Left lung (tissue), 14 donors: ENCODE measurements at places on chromosomes 7 and 10. TPM values are rescaled to one million over a fixed set of nuclear protein-coding genes. Genes with fewer than 3 reads are reported as not detected.

Gene HKDC1
- total RNA-seq = 9.7 TPM

Gene SVIL
- 73.7 TPM for total RNA-seq

Gene CNTNAP2
- 0.94 TPM for total RNA-seq

Gene SYT15B
- 37.4 TPM for total RNA-seq

Gene ASZ1
- not detected for total RNA-seq

Gene TUBAL3
- not detected for total RNA-seq

Gene ZNF777
- 9.3 TPM for total RNA-seq

Gene ENTPD1
- total RNA-seq = 37.6 TPM

Gene FBXL13
- total RNA-seq = 2.2 TPM

Gene LBX1
- total RNA-seq = 0.47 TPM

DNA sequence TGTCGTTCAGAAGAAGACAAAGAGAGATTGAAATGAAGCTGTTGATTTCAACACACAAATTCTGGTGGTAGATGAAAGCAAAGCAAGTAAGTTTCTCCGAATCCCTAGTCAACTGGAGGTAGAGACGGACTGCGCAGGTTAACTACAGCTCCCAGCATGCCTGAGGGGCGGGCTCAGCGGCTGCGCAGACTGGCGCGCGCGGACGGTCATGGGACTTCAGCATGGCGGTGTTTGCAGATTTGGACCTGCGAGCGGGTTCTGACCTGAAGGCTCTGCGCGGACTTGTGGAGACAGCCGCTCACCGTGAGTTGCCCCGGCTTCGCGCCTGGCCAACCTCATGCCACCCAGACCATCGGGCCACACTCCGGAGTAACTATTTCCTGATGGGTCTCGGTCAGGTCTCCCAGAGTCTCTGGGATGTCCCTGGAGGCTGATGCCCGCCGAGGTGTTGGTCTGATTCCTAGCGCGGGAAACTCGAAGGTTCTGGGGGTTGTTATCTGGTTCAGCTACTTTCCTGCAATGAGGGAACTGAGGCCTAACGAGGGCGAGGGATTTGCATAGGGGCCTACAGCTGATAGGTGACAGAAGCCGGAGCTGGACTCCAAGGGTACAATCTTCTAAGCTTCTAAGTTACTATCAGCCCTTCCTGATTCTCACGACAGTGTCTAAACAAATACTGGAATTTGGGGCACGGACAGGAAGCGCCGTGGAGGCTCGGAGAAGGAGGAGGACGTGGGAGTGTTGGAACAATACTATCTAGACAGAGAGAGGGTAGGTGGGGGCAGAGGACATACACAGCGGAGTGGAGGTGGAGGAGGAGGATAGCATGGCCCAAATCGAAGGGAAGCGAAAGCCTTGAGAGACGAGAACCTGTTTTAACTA, at the start of gene RPP30:
TSS of gene RPP30 (plus strand) at position 209 of the 882 bp plus-strand sequence. CDS start at position 222, 13 bp downstream.
- DNase-seq = peak; percentile 86

GRCh38 chr7:27519793-27520469, 142.8 kb downstream of the HIBADH start:
- DNase-seq = no peak

GRCh38 chr10:124092860-124093773, at the start of gene CHST15:
CHST15 (minus strand) TSS chr10:124093598; CDS start chr10:124046212, 47,386 bp downstream.
- DNase-seq = peak; percentile 62

DNA sequence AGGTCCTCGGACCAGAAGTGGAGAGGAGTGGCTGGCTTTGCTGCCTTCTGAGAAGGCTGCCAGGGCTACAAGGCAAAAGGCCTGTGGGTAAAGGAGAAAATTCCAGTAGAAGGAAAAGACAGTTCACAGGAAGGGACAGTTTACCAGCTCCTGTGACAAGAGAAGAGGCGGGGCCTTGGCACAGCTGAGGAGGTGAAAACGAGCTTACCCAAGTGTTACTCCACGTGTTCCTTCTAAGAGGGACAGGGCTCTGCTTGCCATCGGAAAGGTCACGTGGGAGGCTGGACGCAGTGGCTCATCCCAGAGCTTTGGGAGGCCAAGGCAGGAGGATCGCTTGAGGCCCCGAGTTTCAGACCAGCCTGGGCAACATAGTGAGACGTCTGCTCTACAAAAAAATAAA, 129.4 kb upstream of the ZNF746 start:
- DNase-seq = no peak

DNA sequence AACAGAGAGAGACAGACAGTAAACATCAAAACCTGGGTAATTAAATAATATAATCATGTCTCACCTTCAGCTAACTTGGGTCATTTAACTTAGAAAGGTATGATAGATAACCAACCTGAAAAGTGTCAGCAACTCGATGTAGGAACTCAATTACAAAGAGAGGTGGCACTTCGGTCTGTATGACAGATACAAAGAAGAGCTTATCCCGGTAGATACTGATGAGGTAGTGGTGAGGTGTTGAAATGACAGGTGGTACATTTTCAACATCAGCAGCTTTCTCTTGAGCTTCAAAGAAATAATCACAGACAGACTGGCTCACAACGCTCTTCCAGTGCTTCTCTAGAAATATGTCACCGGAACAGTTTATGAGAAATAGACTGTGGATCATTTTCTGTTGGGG, 12.6 kb downstream of the AP3M1 start:
- DNase-seq = no peak

DNA sequence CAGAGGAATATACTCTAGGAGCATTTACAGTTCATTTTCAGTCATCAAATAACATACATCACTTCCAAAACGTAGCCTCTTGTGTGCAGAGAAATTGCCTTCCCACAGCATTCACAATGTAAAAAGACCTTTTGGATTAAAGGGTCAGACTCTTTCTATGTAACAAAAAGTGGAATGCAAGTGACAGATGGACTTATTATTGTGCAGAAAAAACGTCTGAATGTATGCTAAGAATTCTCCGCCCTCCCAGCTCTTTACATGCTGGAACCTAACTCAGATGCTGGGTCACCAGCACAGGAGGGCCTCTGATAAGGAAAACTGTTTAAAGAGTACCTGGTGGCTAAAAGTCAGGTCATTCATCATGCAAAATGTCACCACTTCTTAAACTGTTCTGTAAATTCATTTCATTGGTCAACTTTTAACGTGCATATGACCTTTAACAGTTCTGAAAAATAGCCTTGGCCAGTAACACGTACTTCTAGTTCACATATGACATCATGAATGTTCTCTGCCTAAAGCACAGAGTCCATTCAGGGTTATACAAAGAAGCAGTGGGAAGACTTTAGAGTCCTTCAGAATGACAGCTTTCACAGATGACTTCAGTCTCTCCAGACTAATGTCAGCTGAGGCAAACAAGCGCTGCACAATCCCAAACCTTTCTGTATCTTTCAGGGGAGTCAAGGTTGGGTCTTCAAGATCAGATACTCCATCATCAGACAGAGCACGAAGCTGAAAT, 58.6 kb downstream of the GSDME start:
- no peak for DNase-seq

DNA sequence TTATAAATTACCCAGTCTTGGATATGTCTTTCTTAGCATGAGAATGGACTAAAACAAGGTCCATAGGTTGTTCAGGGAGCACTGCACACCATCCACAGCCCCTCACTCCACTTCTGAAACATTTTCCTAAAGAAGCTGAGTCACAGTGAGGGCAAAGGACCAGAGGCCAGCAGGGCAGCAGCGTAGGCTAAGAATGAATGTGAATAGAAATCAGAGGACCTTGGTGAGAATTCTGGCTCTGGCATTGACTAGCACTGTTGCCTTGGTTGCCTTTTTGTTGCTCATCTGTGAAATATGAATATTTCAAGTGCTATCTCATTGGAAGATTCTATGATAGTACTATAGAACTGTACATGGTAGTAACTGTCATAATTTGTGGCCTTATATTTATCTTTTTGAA, 41.7 kb upstream of the TOMM7 start:
- no peak for DNase-seq

- no peak for DNase-seq
Measured at GRCh38 chr7:83077328-83077727, 85.4 kb downstream of the PCLO start.

GRCh38 chr10:88361995-88362807, 220.9 kb downstream of the RNLS start:
- no peak for DNase-seq

DNA sequence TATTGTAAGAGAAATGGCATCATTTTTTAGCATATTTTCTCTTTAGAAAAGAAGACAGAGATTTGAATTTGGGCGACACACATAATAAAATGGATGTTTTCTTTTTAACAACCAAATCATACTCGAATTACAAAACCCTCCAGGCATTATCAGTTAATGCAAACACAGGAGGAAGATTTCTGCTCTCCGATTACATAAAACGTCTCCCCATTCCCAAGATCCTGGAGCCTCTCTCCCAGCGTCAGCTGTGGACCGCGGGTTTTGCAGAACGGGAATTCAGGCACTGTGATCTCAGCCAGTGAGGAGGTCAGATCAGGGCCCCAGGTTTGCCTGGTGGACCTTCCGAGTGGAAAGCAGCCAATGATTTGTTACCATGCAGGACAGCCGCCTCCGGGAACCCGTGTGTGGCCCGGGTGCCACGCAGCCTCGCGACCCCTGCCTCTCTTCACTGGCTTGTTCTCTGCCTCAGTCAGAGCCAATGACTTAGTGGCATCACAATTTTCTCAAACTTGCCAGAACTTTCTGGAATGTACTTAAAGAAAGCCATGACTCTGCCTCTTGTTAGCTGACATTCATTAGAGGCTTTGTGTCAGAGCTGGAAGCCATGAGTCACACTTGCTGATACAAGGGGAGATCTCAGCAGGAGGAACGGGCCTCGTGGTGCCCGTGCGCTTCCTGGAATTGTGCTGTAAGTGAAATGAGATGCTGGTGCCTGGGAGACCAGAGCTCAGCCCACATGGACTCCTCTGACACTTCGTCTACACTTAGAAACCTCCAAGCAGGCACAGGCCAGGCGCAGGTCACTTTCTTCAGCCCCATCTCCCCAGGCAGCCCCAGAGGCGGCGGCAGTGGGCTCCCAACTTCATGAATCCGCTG, 246.1 kb downstream of the KLF6 start:
- DNase-seq = peak; percentile 74

DNA sequence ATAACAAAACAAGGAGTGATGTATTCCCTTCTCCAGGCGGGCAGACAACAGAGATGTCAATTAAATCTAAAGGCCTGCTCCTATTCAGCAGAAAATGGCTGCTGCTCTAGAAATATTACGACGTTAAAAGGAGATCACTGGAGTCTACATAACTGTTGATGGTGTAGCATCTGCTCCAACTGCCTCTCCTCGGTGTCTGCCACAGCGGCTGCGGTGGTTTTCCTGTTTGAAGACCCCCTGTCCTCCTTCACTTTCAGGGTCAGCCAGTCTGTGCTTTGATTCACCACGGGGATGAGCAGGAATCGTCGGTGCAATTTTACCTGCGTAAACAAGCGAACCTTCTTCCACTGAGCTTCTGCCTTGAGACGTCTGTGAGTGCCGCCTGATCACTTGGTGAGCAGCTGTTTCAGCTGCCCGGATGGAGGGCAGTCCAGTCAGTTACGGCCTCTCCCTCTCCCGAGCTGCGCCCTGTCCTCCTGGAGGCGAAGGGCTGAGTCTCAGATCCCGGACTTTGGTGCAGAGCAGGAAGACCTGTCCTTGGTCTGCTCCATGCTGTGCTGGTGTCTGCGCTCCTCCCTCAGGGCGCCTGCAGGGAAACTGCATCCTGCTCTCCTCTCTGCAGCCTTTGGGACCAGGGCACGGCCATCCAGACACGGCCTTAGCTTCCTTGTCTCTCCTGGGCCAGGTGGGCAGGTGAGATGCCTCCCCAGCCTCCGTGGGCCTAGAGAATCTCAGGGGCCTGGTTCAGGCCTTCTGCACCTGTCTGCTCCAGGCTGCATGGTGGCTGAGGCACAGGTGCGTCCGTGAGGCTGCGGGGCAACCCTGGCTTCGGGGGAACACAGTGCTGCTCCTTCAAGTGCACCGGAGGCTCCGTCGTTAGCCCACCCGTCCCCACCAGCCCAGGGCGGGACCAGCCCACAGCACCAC, 326.6 kb downstream of the ADARB2 start:
- no peak for DNase-seq

DNA sequence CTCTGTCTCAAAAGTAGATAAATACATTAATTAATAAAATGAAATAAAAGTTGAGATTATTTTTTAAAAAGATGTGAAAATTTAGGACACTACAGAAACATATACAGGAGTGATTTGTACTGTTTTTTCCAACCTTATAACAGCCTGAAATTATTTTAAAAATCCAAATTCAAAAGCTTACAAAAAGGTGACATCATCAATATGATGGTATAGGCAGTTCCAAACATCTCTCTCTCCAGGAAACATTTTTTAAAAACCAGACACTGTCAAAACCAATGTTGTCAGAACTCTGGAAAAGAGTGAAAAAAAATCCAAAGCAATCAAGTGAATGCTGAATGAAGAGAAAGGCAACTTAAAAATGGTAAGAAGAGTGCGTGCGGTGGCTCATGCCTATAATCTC, 76.7 kb downstream of the HHEX start:
- no peak for DNase-seq

GRCh38 chr7:88546808-88547207, 212.7 kb upstream of the ZNF804B start:
- no peak for DNase-seq

- no peak for DNase-seq
Measured at GRCh38 chr10:100793055-100793454, 47.7 kb downstream of the PAX2 start.

DNA sequence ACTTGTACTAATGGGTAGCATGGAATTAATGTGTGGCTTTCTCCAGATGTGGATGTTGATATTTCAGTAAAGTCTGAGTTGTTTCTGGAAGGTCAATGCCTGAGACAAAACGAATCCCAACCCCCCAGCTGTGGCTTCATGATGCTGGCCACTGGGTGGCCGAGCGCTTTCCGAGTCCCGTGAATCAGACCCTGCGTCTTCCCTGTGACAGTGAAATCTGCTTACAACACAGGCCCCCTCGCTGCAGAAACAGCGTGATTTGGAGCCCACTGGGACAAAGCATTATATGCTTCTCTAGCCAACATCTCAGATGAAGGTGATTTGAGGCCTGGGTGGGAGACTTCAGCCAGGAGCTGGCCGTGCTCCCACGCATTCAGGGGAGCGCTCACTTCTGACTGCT, 124.7 kb downstream of the WDR37 start:
- DNase-seq = no peak

DNA sequence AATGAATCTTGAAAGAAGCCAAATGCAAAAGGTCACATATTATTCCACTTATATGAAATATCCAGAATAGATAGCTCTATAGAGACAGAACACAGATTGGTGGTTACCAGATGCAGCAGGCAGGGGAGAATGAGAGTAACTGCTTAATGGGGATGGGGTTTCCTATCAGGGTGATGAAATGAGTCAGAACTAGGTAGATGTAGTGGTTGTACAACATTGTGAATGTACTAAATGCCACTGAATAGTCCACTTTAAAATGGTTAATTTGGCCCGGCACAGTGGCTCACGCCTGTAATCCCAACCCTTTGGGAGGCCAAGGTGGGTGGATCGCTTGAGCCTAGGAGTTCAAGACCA, 9.4 kb upstream of the SLC25A28 start:
- DNase-seq = no peak

GRCh38 chr10:61998937-61999336, 97.4 kb downstream of the ARID5B start:
- DNase-seq = no peak

DNA sequence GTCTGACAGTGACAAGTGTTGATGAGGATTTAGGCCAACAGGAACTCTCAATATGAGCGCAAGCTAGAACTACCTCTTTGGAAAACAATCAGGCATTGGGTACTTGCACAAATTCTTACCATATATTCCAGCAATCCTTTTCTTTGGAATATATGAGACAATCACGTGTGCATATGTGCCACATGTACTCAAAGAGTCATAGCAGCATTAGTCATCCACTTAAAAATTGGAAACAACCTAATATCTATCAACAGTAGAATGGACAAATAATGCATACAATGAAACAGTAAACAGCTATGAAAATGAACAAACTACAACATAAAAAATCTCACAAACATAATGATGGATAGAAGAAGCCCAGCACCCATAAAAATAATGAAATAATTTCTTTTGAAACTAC, 179.7 kb downstream of the GLI3 start:
- DNase-seq = no peak
